ENCODE measurements at places on chromosomes 3 and 15. TPM values are rescaled to one million over a fixed set of nuclear protein-coding genes. Genes with fewer than 3 reads are reported as not detected.
A peak's percentile ranks its signal among the peaks of the same experiment; 100 is the strongest.

DNA sequence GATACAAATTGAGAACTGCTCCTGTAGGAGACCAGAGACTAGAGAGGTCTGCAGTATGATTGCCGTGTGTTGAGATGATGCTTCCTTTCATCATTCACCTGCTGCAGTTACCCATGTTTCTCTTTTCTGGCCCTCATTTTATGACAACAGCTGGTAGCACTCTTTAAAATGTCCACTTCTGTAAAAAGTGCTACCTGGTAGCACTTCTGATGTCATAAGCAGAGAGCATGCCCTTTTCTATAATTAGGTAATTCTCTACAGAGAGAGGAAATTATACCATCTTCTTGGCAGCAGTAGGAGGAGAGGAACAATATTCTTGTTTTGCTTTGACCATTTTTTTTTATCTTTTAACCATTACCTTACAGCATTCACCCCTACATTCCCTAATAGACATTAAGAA is 123.8 kb downstream of the PPM1L start:
- H3K27me3 ChIP-seq = no peaks in the 10 kb centered on the region
- H3K4me3 ChIP-seq = no peak overlapping the region
- H3K27ac ChIP-seq = no peak overlapping the region
- no peaks in the 10 kb centered on the region for H3K36me3 ChIP-seq
- no peak for DNase-seq

- DNase-seq = no peak
- H3K27me3 ChIP-seq = no peaks in the 10 kb centered on the region
- H3K27ac ChIP-seq = no peak overlapping the region
- no peak overlapping the region for H3K4me3 ChIP-seq
- peaks cover 13% of the 10 kb centered on the region for H3K4me1 ChIP-seq
Measured at GRCh38 chr3:44050867-44051266, 190.8 kb upstream of the TOPAZ1 start.

DNA sequence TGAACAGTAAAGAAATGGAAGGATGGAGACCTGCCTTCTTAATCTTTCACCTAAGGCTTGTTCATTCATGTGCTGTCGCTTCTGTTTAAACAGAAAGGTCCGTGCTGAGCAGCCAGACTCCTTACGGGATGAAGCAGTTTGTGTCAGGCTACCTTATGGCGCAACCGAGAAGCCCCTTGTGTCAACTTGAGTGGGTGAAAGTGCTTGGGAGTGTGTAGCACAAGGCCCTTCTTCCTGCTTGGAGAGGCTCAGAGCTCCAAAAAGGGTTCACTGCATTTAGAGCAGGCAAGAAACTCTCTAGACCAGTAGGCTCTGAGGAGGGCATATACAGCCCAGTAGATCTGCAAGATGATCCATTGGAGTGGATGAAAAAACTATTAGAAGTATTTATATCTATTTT is 16.0 kb downstream of the CAPN3 start:
- no peak overlapping the region for H3K27ac ChIP-seq
- no peaks in the 10 kb centered on the region for H3K27me3 ChIP-seq

DNA sequence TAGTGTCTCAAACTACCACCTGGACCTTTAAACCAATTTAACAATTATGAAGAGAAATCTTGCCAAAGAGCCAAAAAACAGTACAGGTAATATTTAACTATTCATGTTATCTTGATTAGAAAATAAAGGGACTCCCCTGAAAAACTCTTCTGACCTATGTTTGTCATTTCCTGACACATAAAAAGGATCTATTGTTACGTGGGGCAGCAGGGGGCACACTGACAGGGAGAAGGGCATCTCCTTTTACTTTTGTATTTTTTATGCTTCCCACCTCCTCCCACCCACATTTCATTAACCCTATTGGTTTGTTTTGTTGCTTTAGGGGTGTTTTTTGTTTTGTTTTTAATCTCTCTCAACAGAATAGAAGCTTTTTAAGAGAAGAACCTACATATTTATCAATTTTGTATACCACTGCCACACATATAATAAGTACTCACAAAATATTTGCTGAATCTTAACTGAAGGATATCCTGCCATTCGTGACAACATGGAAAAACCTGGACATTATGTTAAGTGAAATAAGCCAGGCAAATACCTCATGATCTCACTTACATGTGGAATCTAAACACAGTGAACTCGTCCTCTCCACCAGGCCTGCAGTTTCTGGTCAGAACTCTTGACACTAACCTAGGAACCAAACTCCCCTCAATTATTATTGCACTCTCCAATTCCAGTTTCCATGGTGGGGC is 17.7 kb downstream of the STAG1 start:
- no peaks in the 10 kb centered on the region for H3K27me3 ChIP-seq
- DNase-seq = peak; percentile 42
- H3K27ac ChIP-seq = no peak overlapping the region
- H3K36me3 ChIP-seq = no peaks in the 10 kb centered on the region

DNA sequence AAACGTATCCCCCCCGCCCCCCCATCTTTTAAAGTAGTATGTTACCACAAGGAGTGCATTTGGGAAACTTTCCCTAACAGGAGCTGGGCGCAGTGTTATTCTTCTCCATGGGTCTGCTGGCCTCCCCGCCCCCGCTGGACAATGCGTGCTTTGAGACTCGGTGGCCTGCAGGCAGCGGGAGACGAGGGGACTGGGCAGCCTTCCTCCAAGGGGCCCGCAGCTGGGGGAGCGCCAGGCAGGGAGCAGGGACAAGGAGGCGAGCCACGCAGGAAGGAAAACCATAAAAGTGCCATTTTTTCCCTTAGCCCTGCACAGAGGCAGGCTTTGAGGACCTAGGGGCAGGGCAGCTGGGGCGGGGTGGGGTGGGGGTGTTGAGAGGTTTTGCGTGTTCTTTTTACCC is 14.1 kb downstream of the SOX2 start:
- H3K27ac ChIP-seq = no peak overlapping the region
- H3K4me3 ChIP-seq = peak overlapping the region; percentile 61
- no peak for DNase-seq

GRCh38 chr3:190265796-190266195 is 56.5 kb downstream of the CLDN1 start:
- H3K27ac ChIP-seq = no peak overlapping the region
- no peaks in the 10 kb centered on the region for H3K4me1 ChIP-seq

DNA sequence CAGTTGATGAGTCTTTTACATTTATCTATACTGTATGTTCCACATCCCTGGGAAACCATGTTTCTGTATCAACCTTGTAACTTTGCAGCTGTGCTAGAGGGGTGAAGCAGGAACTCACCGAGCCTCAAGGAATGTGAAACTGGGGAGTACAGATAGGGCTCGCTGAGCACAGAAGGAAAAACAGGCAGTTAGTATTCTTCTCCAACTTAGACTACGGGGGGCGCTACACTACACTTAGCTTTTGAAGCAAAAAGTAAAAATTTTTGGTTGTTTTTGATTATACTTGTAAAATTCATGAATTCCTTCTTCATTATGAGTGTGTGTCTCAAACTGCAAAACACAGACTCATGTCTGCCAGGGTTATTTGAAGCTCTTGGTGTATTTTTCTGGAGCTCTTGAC is 132.7 kb upstream of the RGMA start:
- no peak overlapping the region for H3K27ac ChIP-seq
- DNase-seq = peak; percentile 73
- H3K4me1 ChIP-seq = no peaks in the 10 kb centered on the region
- no peaks in the 10 kb centered on the region for H3K27me3 ChIP-seq

GRCh38 chr3:124217542-124217941 is 225.6 kb upstream of the ROPN1 start:
- no peaks in the 10 kb centered on the region for H3K36me3 ChIP-seq
- H3K27ac ChIP-seq = no peak overlapping the region
- DNase-seq = peak; percentile 85
- peaks cover 14% of the 10 kb centered on the region for H3K4me1 ChIP-seq
- no peak overlapping the region for H3K4me3 ChIP-seq

Gene RPLP1
- 305 TPM for total RNA-seq

Gene ZNF860
- 14.7 TPM for total RNA-seq

Gene PRC1
- total RNA-seq = 102 TPM

Gene SLC25A26
- 40.2 TPM for total RNA-seq

All from GM23338 (cell line).